ENCODE measurements at places on chromosomes 16 and 17.

DNA sequence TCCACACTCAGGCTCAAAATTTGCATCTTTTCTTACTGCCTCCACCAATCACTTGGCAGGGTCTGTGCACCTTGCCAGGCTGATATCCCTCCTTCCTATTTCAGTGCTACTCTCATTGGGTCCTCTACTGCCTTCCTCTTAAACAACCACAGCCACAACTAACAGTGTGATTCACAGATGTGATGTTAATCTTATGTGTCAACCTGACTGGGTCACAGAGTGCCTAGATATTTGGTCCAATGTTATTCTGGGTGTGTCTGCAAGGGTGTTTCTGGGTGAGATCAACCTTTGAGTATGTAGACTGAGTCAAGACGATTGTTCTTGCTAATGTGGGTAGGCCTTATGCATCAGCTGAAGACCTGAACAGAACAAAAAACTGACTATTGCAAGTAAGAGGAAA lies 51.3 kb upstream of the IRX6 start:
- DNase-seq, result no peak

GRCh38 chr16:19384656-19385055 lies 33.0 kb upstream of the TMC5 start:
- no peak for DNase-seq

GRCh38 chr17:75344666-75345065 lies 55.4 kb upstream of the SLC25A19 start:
- no peak for DNase-seq

GRCh38 chr16:58422809-58423208 lies 30.5 kb downstream of the GINS3 start:
- no peak for DNase-seq

DNA sequence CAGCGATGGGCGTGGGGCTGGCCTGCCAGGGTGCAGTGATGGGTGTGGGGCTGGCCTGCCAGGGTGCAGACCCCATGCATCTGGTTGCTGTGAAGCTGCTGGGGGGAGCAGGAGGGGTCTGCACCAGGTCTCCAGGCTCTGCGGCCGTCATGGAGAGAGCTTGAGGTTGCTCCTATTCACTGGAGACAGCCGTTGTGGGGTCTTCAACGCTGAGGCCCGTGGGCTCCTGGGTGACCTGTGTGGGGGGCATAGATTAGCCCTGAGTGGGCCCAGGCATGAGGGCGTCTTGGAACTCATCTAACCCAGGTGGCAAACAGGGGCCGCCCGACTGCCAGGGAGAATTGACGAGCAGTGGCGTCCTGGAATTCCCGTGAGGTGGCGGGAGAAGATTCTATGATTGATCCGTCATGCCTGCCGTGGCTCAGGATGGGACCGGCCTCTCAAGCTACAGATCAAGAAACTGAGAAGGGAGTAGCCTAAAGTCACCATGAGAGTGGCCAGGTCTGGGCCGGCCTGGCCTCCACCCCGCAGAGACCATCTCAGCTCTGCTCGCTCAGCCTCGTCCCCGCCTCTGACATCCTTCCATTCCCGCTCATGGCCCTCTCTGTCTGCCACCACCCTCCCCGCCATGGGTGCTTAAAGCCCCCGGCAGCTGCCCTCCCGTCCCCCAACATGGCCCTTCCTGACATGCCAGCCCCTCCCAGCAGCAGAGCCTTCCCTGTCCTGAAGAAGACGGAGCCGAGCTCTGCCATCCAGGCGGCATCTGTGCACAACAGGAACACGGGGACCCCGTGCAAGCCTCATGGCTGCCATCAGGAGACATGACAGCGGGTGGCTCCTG lies 50.7 kb upstream of the ACSF3 start:
- no peak for DNase-seq

GRCh38 chr16:28845761-28846079 lies 428 bp downstream of the TUFM start:
- DNase-seq, result no peak

DNA sequence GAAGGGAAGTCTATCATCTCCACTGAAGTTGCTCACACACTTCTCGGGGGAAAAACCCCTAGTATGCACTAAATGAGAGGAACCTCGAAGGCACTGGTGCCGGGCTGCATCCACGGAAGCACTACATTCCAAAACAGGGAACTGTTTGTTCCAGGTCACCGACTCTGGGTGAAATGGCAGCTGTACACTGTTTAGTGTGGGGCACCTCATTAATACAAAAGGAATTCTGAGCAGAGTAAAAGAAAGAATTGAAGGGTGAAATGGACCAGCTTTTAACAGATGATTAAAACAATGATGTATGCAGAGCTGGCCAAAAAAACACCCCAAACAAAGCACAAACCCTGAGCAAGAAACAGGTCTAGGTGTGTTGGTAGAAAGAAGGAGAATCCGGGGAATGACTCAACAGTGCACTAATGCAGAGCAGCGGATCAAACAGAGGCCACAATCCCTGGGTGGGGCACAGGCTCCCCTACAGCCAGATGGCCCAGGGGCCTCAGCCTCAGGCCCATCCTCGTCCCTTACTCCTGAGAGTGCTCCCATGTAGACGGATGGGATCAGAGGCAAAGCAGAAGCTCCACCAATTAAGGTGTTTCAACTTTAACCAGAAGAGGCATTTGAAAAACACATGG lies 161.5 kb downstream of the ZFHX3 start:
- DNase-seq, result no peak

GRCh38 chr16:30406795-30407101 lies 658 bp upstream of the ZNF771 start:
- DNase-seq, result no peak

DNA sequence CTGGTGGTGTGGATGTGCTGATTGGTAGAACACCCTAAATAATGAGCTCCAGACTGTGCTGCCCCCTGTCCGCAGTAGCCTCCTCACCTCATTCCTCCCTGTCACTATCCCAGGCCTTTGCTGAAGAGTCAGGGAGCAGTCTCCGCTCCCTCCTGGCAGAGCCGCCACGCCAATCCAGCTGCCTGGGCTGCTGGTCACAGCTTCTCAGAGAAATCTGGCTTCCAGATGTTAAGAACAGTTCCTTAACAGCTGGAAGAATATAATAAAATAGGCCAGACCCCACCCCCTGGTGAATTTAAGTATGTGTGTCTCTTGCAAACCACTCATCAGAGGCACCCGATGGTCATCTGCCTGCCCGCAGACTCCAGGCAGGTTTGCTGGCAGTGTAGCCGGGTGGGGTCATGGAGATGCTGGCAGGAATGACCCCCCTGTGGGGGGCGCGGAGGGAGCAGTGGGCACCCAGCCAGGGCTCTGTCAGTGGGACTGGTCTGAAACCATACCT lies 161.0 kb downstream of the CCDC182 start:
- DNase-seq, result no peak

GRCh38 chr16:9868606-9869149 lies 313.6 kb downstream of the GRIN2A start:
- DNase-seq, result no peak

GRCh38 chr17:76710863-76711611 lies at the start of gene MXRA7:
Gene MXRA7 (minus strand): TSS chr17:76710965. CDS start chr17:76710946, 19 bp downstream.
- DNase-seq, result no peak

- DNase-seq, result no peak
These were observed 9.1 kb downstream of the NAGPA start for GRCh38 chr16:5024632-5025031.

- no peak for DNase-seq
These were observed 260.5 kb downstream of the CBLN1 start for GRCh38 chr16:49021136-49021535.

- no peak for DNase-seq
These were observed 182.5 kb downstream of the SNX29 start for GRCh38 chr16:12159028-12159427.

- no peak for DNase-seq
These were observed 214.9 kb downstream of the CEP112 start for GRCh38 chr17:65977041-65977440.

GRCh38 chr16:13839577-13839976 lies 80.4 kb upstream of the ERCC4 start:
- DNase-seq, result no peak

DNA sequence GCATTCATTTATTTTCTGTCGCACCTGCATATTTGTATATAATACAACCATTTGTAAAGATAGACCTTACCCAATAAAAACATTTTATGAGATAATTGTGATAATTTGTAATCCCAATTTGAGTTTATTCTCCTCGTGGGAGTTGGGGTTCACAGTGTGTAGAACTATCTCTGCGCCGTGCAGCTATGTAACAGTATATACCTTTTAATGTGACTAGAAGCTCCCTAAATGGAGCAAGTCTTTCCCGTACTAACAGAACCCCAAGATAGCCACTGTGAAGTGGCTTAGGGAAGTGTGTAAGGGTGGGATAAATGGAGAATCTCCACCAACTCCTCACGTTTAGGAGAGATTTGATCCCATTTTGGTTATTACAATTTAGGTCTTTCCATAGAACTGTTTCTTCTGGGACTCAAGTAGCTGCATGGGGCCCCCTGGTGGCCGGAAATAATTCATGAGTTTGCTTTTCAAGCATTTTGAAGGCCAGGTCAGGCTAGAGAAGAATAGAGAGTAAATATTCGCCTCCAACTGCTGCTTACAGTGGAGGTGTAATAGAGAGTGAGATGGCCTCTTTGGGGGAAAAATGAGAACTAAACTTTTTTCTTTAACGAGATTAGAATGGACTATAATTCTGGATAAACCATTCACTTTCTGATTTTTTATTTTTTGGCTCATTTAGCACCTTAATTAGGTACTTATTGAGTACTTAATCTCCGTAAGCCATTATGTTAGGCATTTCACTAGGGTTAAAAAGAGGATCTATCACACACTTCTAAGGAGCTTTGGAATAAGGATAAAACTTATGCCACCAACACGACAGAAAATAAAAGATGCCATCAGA lies 4.5 kb downstream of the TMEM100 start:
- DNase-seq, result no peak

GRCh38 chr16:73883126-73883525 lies 413.5 kb upstream of the PSMD7 start:
- DNase-seq, result no peak

DNA sequence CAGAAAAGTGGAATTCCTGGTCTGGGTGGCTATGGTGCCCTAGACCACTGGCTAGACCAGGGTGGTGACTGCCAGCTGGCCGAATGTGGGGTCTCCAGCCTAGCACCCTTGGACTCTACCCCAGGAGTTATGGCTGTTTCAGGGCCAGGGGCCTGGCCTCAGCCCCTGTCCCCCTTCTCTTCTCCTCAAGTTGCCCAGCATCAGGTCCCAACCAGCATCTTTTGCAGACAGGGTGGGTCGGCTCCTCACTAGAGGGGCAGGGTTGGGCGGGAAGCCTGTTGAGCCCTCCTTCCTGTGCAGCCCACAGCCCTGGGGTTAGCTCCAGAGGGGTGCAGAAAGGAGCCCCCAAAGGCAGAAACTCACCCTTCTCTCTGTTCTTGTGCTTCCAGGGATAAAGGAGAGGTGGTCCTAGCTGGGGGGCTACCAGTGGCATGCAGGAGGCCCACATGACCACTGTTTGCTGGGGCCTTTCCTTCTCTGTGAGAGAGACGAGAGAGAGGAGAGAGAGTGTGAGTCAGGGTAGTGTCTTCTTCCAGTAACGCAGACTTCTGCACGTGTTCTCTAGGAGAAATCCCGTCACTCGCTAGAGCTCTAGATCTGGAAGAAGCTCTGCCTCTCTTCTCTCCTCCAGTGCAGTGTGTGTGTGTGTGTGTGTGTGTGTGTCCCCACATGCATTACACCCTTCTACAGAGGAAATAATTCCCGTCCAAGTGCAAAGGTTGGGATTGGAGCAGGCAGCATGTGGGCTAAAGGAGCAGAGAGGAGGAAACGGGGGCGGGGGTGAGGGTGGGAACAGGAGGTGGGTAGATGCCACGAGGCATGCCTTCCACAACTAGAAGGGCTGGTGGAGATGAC lies 209.4 kb downstream of the SEC14L1 start:
- DNase-seq, result no peak

- DNase-seq, result no peak
These were observed 28.4 kb downstream of the DNAH2 start for GRCh38 chr17:7745748-7746470.

DNA sequence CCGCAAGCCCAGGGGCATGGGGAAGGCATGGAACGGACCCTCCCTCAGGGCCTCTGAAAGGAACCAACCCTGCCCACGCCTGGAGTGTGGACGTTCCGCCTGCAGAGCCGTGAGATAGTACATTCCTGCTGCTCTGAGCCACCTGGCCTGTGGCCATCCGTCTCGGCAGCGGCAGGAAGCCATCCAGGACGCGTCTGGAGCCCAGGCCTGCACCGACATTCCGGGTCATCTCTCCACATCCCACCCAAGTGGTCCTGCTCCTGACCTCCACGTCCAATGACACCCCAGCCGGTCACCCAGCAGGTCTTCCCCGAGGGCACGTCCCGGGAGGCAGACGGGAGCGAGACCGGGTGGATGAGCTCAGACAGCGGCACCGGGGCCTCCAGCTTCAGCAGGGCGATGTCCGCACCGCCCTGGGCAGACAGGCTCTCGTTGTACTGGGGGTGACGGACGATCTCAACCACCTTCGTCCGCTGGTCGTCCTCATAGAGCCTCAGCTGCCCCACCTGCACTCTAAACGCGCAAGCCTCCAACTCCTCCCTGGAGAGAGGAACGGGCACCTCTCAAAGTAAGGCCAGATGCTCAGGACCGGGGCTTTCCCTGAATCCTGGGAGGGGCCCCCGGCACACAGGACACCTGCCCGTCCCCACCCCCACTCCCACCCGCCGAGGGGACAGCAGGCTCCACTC lies 21.3 kb upstream of the UBE2I start:
- DNase-seq, result no peak

- DNase-seq, result no peak
These were observed 23.7 kb downstream of the HELZ start for GRCh38 chr17:67221062-67221998.

- DNase-seq, result no peak
These were observed 23.0 kb downstream of the SLC35G3 start for GRCh38 chr17:35170968-35171771.

- DNase-seq, result no peak
These were observed 44.9 kb downstream of the SMURF2 start for GRCh38 chr17:64617125-64617780.

- no peak for DNase-seq
These were observed 19.1 kb upstream of the NETO2 start for GRCh38 chr16:47162670-47163420.

GRCh38 chr17:65121916-65122806 lies 15.0 kb upstream of the RGS9 start:
- DNase-seq, result no peak

GRCh38 chr17:82519971-82520903 lies 705 bp downstream of the FOXK2 start:
- no peak for DNase-seq

DNA sequence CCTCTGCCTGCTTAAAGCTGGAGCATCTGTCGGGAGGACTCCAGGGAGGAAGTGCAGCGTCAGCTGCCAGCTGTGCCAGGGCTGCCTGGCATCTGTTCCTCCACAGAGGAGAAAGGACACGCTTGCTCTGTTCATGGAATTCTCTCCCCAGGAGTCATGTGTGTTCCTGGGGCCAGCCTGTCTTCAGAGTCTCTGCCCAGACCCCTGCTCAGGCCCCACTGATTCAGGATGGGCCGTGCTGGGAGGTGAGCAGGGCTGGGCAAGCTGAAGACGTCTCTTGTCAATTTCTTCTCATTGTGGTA lies 24.2 kb downstream of the CRISPLD2 start:
- no peak for DNase-seq

- no peak for DNase-seq
These were observed 11.5 kb upstream of the HYDIN start for GRCh38 chr16:71242036-71242435.

GRCh38 chr17:74126179-74126900 lies 77.1 kb upstream of the RPL38 start:
- DNase-seq, result no peak

- DNase-seq, result no peak
These were observed 306.3 kb upstream of the HSBP1 start for GRCh38 chr16:83501481-83501880.
